CD8-positive, alpha-beta T cell (primary cell): ENCODE measurements at places on chromosomes 2 and 18.

GRCh38 chr2:144467502-144468137 is 52.3 kb downstream of the ZEB2 start:
- DNase-seq, result no peak

- no peak for DNase-seq
These were observed 213.7 kb upstream of the COPS8 start for GRCh38 chr2:236872015-236872414.

DNA sequence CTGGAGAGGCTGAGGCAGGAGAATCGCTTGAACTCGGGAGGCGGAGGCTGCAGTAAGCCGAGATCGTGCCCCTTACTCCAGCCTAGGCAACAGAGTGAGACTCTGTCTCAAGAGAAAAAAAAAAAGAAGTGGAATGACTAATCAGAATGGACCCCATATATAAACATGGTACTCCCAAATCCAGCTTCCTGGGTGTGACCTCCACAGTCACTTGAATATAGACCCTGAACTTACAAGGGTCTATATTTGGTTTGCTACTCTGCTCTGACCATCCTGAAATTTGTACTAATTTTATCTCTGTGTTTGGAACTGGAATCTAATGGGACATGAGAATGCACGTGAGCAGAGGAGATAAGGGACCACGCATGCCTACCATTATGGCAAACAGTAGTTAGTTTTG is 275.0 kb downstream of the TNS1 start:
- DNase-seq, result no peak

- no peak for DNase-seq
These were observed 17.5 kb upstream of the LONRF2 start for GRCh38 chr2:100339823-100340222.

- DNase-seq, result no peak
These were observed 58.5 kb downstream of the NCKAP5 start for GRCh38 chr2:133509777-133510176.

DNA sequence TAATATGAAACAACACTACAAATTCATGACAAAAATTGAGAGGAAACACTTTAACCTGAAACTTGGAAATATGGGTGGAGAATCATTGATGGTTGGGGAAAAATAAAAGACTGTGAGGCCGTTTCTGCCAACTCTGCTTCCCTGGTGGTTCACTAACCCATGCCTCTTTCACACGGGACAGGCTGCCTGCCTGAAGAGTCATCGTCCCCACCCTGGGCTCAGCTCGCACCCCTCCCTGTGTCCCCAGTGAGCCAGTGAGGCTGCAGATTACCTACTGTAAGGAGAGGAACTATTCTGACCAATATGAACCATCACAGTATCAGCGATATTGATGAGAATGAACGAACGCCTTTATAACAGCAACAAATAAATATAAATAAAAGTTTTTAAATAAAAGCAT is 357.8 kb upstream of the CDH20 start:
- DNase-seq, result no peak

DNA sequence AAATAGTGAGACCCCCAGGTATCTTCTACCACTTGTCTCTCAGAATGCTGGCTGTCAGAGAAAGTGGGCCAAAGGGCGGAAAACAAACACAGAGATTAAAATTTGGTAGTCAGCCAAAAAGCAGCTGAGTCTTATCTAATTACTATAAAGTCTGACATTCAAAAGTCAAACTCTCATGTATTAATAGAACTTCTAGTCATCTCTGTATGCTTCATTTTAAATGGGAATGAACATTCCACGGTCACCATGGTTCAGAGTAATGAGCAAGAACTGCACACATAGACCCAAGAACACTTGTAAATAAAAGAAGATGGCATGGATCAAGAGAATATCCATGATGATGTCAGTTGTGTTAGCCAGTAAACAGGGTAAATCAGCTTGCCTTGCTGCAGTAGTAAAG is 1267.0 kb upstream of the CHAC2 start:
- DNase-seq, result no peak

GRCh38 chr2:121408641-121409040 is 122.0 kb upstream of the RNU4ATAC start:
- DNase-seq, result no peak

GRCh38 chr2:216216951-216217903 is 108.1 kb downstream of the XRCC5 start:
- no peak for DNase-seq

DNA sequence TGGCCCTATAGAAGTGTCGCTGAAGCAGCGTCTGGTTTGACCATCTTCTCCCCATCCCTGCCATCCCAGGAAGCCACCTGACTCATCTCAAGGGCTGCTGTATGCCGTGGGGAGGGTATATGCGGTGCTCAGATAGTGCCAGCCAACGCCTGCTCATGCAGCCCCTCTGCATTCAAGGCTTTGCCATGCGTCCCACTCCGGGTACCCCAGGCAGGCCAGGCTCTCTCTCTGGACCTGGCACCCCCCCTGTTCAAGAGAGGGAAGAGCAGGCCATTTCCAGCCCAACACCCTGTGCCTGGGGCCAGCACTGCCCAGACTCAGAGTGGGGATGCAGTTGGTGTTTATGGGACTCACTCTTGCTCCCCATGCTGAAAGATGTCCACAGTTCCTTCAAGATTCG is 130.0 kb downstream of the GLI2 start:
- DNase-seq, result no peak

DNA sequence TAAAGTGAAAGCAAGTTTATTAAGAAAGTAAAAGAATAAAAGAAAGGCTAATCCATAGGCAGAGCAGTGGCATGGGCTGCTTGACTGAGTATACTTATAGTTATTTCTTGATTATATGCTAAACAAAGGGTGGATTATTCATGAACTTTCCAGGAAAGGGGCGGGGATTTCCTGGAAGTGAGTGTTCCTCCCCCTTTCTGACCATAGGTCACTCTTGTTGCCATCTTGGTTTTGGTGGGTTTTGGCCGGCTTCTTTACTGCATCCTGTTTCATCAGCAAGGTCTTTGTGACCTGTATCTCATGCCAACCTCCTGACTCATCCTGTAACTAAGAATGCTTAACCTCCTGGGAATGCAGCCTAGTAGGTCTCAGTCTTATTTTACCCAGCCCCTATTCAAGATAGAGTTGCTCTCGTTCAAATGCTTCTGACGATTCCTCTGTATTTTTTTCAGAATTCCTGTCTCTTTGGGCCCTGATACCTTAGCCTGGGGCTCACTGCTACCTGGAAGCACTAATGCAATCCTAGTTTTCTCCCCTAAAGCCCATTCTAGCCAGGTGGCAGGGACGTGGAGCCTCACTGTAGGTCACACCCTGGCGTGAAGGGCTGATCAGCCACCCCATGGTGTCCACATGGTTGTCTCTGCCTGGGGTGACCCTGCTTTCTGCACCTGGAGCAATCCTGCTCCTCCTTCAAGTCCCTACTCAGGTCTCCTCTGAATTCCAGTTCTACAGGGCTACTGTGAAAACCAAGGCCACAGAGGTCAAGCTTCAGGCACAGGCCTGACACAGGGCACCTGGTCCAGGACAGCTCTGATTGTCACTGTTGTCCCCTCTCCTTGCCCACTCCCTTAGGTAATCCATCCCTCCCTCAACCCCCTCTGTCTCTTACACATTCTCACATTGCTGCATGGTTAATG is 6.0 kb upstream of the SLC35F6 start:
- DNase-seq, result no peak

- DNase-seq, result no peak
These were observed 34.0 kb upstream of the STRN start for GRCh38 chr2:37000318-37000717.

GRCh38 chr2:46298522-46299353 is 1.5 kb downstream of the EPAS1 start:
- peak; percentile 53 for DNase-seq

DNA sequence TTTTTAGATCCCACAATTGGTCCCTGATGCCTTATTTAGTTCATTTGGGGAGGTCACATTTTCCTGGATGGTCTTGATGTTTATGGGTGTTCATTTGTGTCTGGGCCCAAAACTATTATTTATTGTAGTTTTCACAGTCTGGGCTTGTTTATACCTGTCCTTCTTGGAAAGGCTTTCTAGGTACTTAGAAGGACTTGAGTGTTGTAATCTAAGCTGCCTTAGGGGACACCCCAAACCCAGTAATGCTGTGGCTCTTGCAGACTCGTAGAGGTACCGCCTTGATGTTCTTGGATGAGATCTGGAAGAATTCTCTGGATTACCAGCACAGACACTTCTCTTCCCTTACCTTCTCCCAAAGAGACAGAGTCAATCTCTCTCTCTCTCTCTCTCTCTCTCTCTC is 25.0 kb upstream of the ITSN2 start:
- no peak for DNase-seq

DNA sequence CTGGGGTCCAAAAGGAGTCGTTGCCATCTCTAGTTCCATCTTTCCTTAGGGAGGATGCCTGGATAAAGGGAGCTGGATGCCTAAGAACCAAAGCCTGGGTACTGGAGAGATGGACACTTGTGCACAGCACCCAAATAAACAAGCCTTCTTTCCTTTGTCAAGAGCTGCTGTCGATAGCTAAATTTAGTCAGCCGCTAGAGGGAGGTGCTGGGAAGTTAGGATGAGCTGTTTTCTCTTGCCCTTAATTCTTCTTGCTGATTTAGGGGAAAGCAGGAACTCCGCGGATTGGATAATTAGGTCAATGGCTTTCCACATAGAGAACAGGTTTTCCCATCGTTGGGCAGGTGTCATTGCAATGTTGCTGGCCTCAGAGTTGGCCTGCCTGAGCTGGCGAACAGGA is 30.9 kb upstream of the SERPINB12 start:
- peak; percentile 10 for DNase-seq

- no peak for DNase-seq
These were observed 10.8 kb downstream of the LRRFIP1 start for GRCh38 chr2:237638176-237638575.

DNA sequence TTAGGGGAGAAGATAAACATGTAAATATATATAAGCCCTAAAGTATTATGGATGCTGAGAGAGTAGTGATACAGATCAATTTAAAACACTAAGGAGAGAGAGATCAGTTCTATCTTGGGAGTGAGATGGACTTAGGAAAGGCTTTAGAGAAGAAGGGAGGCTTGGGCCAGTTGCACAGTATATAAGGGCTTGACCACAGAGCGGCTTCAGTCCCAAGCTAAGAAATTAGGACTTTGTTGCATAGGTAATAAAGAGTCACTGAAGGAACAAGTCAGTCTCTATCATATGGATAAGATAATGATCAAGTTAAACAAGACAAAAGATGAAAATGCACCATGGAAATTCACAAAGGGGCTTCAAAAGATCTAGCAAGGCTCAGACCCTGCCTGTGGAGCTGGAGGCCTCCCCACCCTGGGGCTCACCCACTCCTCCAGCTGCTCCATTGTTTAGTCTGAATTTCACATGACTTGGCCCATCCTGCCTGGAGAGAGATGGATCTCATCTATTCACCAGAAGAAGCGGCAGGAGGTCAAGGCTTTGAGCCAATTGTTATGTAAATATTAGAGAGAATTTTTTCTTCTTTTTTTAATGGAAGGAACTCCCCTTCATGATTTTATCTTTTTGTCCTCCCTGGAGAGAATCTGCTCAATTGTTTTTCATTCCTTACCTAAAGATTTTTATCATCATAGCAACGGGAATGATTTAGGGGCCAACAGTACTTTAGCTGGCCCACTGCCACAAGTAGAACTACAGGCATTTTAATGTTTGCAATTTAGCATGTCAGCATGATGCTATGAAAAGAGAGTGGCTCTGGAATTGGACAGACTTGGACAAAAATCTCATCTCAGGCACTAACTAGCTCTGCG is 44.0 kb downstream of the GYPC start:
- no peak for DNase-seq

- no peak for DNase-seq
These were observed 30.1 kb downstream of the NCK2 start for GRCh38 chr2:105774781-105775337.
